Stimulated activated CD8-positive, alpha-beta memory T cell treated with anti-CD3 and anti-CD28 coated beads, Interleukin-7, amount 100 ng/mL, for 48 hours (primary cell): ENCODE measurements at places on chromosomes 1 and 21.

DNA sequence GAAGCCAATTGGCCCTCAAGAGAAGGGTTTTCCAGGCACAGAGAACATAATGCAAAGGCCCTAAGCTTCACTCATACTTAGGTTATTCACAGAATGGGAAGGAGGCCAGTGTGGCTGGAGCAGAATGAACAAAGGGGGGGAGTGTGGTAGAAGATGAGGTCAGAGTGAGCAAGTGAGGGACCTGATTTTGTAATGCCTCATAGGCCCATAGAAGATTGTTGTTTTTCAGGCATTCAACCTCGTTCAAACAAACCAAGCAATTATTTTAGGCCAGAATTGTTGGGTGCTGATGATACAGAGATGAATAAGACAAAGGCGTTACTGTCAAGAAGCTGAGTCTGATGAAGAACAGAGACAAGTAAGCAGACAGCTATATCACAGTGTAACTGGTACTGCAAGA is 54.5 kb upstream of the RAP1A start:
- DNase-seq = no peak

- DNase-seq = no peak
These were observed 120.4 kb upstream of the PTGFR start for GRCh38 chr1:78370356-78370755.

GRCh38 chr1:213194383-213194782 is 143.3 kb downstream of the RPS6KC1 start:
- DNase-seq = no peak

GRCh38 chr1:51215169-51215568 is 20.9 kb upstream of the RNF11 start:
- DNase-seq = no peak

DNA sequence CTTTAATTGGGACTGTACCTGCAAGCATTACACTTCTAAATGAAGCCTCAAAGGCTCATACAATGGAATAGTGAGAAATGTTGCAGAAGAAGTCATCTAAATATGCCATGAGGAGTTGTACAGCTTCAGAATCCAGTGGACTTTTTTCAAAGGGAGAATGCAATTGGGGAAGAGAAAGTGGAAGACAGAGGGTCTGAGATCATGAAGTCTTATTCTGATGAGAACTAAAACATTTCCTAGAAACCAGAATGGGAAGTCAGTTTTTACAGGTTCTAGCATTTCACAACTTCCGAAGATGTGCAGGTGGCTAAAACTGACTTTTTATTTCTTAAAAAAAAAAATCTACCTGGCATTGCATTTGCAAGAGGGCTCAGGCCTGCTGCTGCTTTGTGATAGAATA is 424.4 kb upstream of the RUNX1 start:
- DNase-seq = no peak

DNA sequence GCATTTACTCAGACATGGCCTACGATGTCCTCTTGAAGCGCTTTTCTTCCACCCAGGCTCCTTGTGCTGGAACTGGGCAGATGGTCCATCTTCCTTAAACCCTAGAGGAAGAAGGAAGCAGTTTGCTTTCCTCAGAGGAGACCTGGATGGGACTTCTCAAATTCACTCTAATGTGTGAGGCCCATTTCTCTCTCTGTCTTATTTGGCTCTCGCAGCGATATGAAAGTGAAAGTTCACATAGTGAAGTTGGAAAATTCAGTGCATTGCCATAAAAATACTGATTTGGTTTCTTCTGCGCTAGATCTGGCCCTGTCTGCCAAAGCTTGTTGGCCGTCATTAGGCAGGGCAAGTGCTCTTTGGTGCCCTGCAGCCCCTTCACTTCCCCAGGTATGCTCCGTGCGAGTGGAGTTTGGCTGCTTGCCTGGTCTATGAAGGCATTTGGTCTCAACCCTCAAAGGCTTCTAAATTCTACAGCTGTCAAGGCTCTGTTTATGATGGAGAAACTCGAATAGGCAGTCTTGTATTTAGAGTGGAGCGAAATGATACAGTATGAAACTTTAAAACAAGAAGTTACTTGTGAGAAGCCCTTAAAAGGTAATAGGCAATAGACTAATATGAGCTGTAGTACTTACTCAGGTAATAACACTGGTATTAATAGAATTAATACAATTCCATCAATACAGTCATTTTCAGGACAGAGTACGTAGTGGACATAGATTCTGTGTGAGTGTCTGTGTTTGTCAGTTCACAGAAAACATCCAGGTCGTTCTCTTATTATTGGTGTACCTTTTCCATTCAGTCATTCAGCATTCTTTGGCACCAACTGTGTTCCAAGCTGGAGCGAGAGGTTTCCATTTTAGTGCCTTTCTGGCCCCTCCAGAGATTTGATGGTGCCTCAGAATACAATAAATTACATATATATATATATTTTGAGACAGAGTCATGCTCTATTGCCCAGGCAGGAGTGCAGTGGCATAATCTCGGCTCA is 20.5 kb downstream of the SZRD1 start:
- no peak for DNase-seq

DNA sequence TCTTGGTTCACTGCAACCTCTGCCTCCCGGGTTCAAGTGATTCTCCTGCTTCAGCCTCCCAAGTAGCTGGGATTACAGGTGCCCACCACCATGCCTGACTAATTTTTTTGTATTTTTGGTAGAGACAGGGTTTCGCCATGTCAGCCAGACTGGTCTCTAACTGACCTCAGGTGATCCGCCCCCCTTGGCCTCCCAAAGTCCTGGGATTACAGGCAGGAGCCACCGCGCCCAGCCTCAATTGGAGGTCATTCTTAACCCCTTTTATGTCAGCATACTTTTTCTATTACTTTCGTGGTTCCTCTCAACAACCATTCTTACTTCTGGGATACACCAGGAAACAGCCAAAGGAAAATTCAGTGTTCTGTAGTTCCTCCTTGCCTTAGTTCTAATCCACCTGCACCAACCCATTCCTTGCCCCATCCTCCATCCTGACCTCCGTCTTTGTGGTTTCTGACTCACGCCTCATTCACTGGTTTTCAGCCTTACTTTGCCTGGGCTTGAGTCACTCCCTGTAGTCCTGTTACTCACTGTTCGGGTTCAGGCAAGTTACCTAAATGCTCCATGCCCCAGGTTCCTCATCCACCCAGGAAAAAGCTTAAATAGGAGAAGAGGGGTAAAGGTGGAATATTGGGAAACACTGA is 12.9 kb upstream of the BCL10 start:
- DNase-seq = no peak

DNA sequence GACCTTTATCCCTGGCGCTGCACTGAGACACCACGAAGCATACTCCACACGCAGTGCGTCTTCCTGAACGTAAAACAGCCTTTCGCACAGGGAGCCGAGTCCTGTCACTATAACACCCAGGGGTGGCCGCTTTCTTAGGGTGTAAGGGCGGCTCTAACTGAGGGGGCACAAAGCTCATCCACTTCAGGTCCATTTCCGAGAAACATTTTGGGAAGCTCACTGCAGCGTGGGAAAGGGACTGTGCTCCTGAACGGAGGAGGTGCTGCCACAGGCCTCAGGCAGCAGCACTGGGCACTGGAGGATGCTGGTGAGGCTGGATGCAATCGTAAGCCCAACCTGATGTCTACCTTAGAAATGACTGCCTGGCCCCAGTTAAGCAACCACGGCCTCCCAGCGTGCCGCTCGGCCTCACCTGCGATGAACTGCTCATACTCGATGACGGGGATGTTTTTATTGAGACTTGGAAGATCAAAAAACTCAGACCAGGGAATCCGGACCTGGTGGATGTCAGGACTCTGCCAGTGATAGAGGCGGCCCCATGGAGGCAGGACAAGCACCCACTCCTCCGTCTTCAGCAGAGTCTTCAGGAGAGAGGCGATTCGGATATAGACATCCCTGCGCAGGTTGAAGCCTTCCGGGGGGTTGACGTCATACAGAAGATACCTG is 2.3 kb downstream of the POFUT2 start:
- DNase-seq = no peak

GRCh38 chr1:199272139-199272544 is 633.3 kb downstream of the PTPRC start:
- no peak for DNase-seq

GRCh38 chr1:37323486-37324377 is 150.6 kb upstream of the ZC3H12A start:
- no peak for DNase-seq

GRCh38 chr1:25437672-25438071 is 7.0 kb downstream of the MACO1 start:
- no peak for DNase-seq

DNA sequence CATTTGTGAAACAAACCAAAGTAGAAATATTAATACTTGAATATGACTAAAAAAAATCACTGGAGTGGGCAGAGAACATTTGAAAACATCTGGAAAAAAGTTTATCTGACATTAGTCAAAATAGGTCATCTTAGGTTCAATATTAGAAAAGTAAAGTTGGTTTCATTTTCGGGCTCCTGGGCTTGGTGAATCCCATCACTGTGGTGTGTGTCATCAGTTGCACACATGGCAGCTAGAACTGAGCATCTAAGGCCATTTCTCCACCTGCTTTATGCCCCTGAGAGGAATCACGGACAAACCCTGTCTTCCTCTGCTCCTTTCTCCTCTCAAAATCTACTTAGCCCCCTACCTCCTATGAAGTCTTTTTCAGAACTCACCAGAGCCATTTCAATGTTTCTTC is 5.4 kb downstream of the HSD11B1 start:
- no peak for DNase-seq

DNA sequence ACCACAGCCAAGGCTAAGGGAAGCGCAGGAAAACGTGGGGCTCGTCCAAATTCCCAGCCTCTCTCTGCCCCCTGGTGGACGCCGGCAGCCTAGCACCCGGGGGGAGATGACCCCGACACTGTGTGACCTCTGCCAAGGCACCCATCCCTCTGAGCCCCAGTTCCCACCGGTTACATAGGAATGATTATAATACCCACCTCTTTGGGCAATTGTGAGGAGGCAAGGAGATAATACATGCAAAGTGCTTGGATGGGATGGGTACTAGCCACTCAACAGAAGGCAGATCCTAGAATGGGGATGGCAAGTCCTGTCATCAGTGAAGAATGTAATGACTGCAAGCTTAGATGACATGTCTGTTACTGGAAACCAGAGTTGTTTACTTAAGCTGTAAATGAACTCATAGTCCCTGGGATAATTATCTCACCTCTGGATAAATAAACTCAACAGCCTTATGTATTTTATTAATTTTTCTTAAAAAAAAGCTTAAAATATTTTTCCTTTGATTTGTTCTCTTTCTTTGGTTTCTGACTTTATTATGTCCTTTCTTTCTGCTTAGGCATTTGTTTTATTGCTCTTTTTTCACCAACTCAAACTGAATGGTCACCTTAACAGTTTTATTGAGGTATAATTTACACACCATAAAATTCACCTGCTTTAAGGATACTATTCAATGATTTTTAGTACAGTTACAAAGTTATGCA is 11.3 kb upstream of the BMP8B start:
- DNase-seq = peak; percentile 45

- no peak for DNase-seq
These were observed 74.6 kb downstream of the DMRTA2 start for GRCh38 chr1:50348449-50349241.

GRCh38 chr1:150076066-150076465 is 8.5 kb downstream of the VPS45 start:
- DNase-seq = no peak

DNA sequence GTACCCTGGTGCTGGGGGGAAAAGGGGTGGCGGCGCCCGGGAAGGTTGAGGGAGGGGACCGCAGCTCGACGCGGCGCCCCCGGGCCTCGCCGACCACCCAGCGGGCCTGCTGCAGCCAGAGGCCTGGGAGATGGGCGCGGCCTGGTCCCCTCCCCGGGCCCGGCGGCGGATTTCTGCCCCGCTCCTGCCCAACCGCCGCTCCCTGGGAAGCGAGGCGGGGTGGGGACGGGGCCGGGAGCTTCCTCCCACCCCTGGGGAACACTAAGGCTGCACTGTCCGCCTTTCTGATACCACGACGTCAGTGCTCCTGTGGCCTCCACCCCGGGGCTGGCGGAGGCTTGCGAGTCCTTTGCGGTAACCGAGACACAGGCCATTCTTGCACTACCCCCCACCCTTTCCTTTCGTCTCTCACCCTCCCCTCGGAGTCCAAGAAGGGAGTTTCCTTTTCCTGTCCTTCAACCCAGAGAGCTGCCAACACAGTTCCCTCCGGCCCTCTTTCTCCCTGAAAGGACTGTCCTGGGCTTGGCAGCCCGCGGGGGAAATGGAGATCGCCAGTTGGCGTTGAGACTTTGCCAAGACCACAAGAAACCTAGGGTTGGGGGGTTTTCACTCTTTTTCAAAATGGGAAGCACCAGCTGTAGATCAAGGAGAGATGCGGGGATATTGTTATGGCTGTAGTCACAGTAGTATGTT is 742 bp downstream of the SH3GLB1 start:
- peak; percentile 21 for DNase-seq

GRCh38 chr1:243520831-243521230 is 265.0 kb downstream of the SDCCAG8 start:
- no peak for DNase-seq

- no peak for DNase-seq
These were observed 32.6 kb downstream of the SPATA6 start for GRCh38 chr1:48439380-48439779.

DNA sequence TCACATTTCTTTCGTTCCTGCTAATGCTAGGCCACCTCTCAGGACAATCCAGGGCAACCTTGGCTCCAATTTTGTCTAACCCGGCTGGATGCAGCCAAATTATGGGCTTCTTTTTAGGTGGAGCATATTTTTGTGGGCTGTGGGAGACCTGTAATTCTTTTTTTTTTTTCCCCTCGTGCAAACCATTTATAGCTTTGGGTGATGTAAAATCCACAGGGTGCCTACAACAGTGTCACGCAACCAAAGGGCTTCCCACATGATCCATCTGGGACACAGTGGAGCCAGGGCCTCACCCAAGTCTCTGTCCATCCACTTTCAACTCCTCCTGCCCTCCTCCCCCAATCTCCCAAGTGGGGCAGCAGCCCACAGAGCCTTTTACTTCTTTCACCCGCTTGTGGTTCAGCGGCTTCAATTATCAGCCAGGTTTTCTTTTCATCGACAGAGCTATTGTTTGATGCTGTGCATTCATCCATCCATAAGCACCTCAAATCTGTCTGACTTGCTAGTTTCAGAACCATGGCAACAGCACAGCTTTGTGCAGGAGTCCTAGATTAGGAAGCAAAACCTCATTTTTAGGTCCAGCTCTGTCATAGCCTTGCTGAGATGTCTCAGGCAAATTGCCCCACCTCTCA is 10.0 kb upstream of the OVAAL start:
- no peak for DNase-seq
